ENCODE measurements at places on chromosomes 6 and 20. TPM values are rescaled to one million over a fixed set of nuclear protein-coding genes. Genes with fewer than 3 reads are reported as not detected.

MYB gene
- not detected for polyA plus RNA-seq

APCDD1L gene
- polyA plus RNA-seq: 4.5 TPM

FAXC gene
- polyA plus RNA-seq: 3.3 TPM

SLC44A4 gene
- 37.4 TPM for polyA plus RNA-seq

TRPC4AP gene
- 36.5 TPM for polyA plus RNA-seq

MYLK2 gene
- polyA plus RNA-seq: not detected

OPRM1 gene
- not detected for polyA plus RNA-seq

SRPK1 gene
- polyA plus RNA-seq: 12.2 TPM

RNF114 gene
- polyA plus RNA-seq: 70.7 TPM

VSX1 gene
- not detected for polyA plus RNA-seq

TREM2 gene
- polyA plus RNA-seq: 3.5 TPM

ADGRG6 gene
- polyA plus RNA-seq: 2.6 TPM

GPX6 gene
- not detected for polyA plus RNA-seq

MYL9 gene
- 576 TPM for polyA plus RNA-seq

NHLRC1 gene
- 1.8 TPM for polyA plus RNA-seq

MAP7 gene
- 16.0 TPM for polyA plus RNA-seq

HLA-DPB1 gene
- 141 TPM for polyA plus RNA-seq

All from kidney (tissue), 22 donors.